Gastroesophageal sphincter (tissue), 4 donors: ENCODE measurements at places on chromosomes 1 and 21. TPM values are rescaled to one million over a fixed set of nuclear protein-coding genes. Genes with fewer than 3 reads are reported as not detected.

GRCh38 chr1:180542113-180542837, 16.5 kb upstream of the OVAAL start:
- no peak for ATAC-seq

GRCh38 chr1:208163539-208163938, 80.6 kb downstream of the PLXNA2 start:
- no peak for ATAC-seq

DNA sequence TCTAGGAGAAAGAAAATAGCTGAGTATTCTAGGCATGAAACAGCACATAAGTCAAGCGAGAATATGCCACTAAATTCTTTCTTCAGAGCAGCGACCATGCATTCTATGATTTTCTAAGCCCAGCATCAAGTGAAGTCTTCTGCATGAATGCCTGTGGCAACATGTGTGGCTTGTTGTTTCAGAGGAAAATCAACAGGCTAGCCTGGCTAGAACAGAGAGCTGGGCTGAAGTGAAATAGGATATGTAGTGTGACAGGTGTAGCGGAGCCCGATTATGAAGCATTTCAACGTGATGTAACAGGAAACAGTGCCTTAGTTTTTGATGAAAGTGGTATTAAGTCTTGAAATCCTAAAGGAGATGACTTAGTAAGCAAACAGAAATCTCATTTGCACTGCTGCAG, 7.0 kb downstream of the CSDE1 start:
- no peak for ATAC-seq

DNA sequence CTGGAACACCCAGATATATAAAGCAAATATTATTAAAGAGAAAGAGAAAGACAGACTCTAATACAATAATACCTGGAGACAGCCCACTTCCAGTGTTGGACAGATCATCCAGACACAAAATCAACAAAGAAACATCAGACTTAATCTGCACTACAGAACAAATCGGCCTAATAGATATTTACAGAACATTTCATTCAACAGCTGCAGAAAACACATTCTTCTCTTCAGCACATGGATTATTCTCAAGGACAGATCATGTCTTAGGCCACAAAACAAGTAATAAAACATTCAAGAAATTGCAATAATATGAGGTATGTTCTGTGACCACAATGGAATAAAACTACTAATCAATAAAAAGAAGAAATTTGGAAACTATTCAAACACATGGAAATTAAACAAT, 398.3 kb upstream of the DUSP10 start:
- no peak for ATAC-seq

DNA sequence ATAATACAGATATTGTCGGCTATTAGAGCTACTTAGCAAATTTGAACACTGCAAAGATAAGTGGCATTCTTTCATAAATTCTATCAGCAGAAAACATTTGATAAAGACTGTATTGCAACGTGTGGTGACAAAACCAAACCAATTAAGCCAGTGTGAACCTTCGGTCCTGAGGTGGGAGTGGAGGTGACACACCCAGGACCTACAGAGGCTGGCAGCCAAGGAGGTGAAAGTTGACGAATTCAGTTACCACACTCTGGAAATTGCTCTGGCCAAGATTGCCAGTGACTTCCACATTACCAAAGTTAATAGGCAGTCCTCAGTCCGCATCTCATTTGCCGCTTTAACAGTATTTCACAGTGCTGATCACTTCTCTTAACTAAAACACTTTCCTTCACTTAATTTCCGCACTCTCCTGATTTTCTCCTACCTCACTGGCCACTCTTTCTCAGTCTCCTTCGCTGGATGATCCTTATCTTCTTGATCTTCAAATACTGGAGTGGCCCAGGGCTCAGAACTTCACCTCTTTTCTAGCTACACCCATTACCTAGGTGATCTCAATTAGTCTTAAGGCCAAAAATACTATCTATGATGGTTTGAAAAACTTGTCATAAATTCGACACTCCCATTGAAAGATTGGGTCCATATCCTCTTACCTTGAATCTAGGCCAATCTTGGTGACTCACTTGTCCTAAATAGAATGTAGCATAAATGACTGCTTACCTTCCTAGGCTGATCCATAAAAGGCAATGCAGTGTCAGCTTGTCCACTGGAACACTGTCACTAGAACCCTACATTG, 5.1 kb upstream of the CDC42BPA start:
- no peak for ATAC-seq

GRCh38 chr1:228646717-228647522, 88.4 kb upstream of the RHOU start:
- peak; percentile 50 for ATAC-seq

DNA sequence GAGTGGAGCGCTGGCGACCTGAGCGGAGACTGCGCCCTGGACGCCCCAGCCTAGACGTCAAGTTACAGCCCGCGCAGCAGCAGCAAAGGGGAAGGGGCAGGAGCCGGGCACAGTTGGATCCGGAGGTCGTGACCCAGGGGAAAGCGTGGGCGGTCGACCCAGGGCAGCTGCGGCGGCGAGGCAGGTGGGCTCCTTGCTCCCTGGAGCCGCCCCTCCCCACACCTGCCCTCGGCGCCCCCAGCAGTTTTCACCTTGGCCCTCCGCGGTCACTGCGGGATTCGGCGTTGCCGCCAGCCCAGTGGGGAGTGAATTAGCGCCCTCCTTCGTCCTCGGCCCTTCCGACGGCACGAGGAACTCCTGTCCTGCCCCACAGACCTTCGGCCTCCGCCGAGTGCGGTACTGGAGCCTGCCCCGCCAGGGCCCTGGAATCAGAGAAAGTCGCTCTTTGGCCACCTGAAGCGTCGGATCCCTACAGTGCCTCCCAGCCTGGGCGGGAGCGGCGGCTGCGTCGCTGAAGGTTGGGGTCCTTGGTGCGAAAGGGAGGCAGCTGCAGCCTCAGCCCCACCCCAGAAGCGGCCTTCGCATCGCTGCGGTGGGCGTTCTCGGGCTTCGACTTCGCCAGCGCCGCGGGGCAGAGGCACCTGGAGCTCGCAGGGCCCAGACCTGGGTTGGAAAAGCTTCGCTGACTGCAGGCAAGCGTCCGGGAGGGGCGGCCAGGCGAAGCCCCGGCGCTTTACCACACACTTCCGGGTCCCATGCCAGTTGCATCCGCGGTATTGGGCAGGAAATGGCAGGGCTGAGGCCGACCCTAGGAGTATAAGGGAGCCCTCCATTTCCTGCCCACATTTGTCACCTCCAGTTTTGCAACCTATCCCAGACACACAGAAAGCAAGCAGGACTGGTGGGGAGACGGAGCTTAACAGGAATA, 4.2 kb downstream of the TFAP2E start:
- ATAC-seq, result peak; percentile 57

- no peak for ATAC-seq
Measured at GRCh38 chr1:175188936-175189335, 3.6 kb downstream of the KIAA0040 start.

DNA sequence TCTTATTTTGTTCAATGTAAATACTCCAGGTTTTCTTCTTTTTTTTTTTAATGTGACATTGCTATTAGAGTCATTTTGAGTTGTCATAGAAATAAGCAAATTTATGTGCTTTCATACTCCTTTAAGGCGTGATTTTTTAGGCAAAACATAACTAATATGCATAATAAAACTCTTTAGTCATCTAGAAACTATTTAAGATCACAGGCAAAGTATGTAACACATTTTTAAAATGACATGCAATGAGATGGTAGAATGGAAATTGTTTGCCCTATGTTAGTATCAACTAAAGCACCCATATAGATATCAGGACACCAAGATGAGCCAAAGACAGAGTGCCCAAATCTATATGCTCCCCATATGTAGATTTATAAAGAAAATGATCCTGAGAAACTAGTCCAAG, 41.5 kb upstream of the SGIP1 start:
- ATAC-seq, result no peak

DNA sequence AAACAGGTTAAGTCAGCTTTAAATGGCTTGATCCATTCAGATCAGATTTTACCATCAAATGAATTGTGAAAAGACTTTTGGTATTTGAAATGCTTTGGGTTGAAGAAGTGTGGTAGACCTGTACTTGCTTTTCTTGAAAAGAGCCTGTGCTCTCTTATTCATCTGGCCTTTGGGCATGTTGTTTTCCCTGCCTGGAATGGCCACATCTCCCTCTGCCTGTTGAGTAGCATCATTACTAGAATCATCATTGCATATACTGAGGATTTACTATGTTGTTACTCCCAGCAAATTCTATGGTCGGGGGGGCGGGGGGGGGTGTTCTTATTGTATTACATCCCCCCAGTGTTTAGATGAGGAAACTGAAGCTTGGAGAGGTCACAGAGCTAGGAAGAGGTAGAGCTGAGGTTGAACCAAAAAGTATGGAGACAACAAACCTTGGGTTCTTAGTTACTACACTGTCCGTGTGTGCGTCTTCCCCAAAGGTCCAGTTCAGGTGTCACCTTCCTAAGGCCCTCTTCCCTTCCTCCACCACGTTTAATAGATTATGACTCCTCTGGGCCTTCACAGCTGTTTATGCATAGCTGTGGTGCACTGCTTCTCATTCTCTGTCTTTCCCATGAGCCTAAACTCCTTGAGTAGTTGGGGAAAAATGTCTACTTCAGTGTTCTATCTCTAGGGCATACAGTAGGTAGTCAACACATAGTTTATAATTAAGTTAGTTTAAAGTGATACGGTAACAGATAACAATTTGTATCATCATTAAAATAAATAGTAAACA, 246.4 kb upstream of the HOOK1 start:
- no peak for ATAC-seq

DNA sequence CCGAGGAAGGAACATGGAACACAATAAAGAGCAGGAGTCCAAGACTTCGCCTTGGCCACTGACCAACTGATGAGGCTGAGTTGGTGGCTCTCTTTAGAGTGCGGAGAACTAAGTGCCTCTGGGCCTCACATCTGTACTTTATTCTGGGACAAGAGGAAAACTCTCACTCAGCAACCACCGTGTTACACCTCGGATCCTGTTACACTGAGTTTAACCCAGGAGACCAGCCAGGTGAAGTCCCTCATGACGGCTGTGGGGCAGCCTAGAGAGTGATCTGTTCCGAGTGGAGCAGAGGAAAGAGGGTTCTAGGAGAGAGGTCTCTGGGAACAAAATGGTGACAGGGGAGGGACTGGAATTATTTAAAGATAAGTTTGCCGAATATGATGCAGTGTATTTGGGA, 33.5 kb upstream of the AGL start:
- ATAC-seq, result no peak

- ATAC-seq, result no peak
Measured at GRCh38 chr1:203100516-203100869, 14.7 kb upstream of the MYOG start.

DNA sequence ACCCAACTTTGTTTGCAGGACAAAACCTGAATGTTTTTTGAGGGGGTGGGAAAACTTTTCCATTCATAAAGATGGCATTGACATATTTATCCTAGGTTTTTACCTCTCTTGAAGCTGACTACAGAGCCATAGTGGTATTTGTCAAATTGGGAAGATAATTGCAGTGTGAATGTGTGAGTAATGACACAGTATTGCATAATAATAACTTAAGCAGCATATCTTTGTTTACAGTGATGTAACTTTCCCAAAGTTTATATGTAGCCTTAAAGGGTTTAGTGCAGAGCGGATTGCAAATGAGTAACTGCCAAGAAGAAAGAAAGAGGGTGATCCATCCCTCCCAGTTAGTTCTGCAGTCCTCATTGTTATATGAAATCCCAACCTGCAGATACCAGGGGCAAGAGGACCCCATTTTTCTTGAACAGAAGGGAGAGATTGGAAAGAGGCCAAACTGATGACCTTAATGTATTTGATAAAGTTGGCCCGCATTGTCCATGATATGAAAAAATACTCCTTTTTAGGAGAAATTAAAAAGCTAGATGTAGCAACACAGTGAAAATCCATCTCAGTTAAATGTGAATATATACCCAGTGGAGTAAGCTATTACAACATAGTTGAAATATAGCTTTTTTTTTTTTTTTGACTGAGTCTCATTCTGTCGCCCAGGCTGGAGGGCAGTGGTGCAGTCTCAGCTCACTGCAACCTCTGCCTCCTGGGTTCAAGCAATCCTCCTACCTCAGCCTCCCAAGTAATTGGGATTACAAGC, 23.7 kb upstream of the NFIA start:
- peak; percentile 21 for ATAC-seq

- ATAC-seq, result no peak
Measured at GRCh38 chr1:206469411-206469932, 804 bp upstream of the IKBKE start.

DNA sequence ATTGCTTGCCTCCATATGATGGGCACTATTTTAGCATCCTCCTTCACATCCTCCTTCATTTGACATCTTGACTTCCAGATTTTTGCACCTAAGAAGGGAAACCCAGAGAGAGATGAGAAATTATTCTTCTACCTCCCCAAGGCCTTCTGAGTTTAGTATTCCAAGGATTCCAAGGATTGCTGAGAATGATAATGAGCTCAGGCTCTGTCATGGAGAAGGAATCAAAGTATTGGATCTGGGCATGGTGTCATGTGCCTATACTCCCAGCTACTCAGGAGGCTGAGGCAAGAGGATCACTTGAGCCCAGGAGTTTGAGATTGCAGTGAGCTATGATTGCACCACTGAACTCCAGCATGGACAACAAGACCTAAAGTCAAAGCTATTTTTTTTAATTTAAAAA, 26.6 kb upstream of the ZNF281 start:
- no peak for ATAC-seq

DNA sequence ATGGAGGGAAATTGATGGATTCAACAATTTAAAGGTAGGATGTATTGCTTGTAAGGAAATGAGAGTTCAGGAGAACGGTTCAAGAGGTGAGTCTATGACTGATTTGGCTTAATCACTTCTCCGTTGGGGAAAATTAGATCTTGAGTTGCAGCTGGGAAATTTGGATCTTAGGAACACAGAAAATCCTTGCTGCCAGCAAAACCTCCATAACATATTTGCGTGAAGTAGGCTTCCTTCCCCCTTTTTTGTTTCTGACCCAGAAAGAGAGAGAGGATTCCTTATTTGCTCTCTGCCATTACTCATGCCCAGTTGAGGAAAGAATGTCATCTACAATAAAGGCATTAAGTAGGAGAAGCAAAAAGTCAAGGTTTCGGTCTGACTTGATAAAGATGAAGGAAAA, 73.5 kb upstream of the PDC start:
- ATAC-seq, result no peak

DNA sequence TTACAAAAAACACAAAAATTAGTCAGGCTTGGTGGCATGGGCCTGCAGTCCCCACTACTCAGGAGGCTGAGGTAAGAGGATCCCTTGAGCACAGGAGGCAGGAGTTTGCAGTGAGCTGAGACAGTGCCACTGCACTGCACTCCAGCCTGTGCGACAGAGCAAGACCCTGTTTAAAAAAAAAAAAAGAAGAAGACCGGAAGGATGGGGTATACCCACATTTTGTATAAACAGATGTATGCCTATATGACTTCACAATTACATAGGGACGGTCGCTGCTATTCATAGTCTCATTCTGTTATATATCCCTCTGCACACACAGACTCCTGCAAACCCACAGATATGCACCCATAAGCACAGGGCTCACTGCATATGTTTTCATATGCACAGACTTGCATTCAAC, 12.7 kb downstream of the LCK start:
- ATAC-seq, result no peak

- no peak for ATAC-seq
Measured at GRCh38 chr1:175861626-175862367, 118.4 kb upstream of the TNR start.

LHX8 gene
- total RNA-seq, result not detected

CFAP57 gene
- total RNA-seq, result not detected

SLFNL1 gene
- 0.35 TPM for total RNA-seq

E2F2 gene
- 0.08 TPM for total RNA-seq

LRRC39 gene
- 1.6 TPM for total RNA-seq

MEGF6 gene
- total RNA-seq, result 15.5 TPM
